ENCODE measurements at places on chromosomes 4 and X.

GRCh38 chr4:156169011-156169410, 215.3 kb upstream of the CTSO start:
- no peak for DNase-seq

- no peak for DNase-seq
Observed at GRCh38 chr4:186095406-186095805, 9.1 kb upstream of the FAM149A start.

- no peak for DNase-seq
Observed at GRCh38 chr4:27048429-27049238, 188.0 kb downstream of the STIM2 start.

DNA sequence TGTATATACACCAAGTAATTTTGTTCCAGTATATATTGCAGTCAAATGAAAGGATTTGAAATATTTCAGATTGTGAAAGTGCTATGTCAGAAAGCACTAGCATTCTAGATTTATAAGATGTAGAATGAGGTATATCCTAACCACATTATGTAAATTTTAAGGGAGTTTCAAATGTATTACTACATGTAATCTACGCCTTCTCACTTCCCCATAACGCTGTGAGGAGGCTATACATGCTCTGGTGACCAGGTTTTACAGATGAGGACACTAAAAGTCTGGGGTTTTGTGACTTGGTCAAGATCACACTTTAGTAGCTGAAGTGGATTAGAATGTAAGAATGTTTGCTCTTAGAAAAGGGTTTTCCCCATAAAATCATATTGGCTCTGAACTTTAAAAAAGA, 8.1 kb downstream of the ENPEP start:
- DNase-seq, result no peak

DNA sequence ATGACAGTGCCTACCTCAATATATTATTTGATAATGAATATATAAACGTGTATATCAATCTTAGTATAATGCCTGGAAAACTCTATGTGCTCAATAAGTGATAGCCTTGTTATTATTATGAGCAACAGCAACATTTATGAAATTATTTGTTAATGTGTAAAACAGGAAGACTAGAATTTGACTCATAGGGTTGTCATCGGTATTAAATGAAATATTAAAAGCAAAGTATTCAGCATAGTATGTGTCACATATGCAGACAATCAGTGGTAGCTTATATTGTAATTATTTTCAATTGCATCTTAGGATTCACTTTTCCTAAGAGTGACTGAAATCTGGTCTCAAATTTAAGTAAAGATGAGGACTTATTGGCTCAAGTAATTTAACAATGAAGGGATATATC, 24.6 kb downstream of the SPANXD start:
- no peak for DNase-seq
